ENCODE measurements at places on chromosomes 12 and 14.

DNA sequence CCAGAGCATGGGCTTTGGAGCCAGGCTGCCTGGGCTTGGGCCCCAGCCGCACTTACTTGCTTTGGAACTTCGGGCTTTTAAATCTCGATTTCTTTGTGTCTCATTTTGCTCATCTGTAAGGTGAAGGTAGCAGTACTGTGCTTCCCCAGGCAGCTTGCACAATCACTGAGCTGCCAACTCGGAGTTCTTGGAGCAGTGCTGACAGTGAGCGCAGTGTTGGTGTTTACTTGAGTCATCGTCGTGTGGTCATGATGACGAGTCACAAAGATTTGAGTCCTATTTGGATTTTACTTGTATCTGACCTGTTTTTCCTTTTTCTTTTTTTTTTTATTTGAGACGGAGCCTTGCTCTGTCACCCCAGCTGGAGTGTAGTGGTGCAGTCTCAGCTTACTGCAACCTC, 31.3 kb upstream of the ATF1 start:
- peak; percentile 30 for DNase-seq

- no peak for DNase-seq
These were observed 743.4 kb downstream of the RPS29 start for GRCh38 chr14:48842785-48843184.

GRCh38 chr14:22822016-22822570, 6.9 kb upstream of the SLC7A7 start:
- no peak for DNase-seq

DNA sequence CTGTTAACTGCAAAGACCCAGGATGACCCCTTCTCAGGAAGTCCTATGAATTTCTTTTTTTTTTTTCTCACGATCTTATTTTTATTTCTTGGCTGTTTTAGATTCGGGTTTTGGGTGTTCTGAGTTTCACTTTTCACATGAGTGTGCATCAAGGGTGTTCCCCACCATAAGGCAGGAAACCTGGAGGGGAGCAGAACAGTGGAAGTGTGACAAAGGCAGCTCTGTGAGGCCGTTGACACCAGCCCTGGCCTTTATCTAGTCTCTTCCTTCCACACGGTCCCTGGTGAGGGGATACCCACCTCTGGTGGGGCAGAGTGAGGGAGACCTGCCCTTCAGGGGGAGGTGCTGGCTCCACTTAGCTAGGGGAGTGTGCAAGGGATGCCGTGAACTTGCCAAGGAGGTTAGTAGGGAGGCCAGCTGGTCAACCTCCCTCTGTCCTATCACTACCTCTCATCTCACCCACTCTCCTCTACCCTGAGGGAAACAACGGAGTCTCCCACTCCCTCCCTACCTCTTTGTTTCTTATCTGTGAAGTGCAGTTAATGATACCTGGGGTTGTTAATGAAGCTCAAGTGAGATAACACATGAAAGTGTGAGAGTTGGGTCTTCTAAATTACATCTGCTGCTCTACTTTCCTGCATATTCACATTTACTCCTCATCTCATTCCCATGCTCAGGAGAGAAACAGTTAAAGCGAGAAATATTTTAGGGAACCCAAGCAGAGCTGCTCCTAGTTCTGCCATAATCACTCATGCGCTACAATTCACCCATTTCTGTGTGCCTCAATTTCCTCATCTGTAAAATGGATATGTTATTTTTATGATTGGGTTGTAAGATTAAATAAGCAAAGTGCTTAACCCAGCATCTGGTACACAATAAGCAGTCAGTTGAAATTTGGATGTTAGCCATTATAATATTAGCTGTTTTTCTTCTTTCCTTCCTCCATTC, 4.4 kb upstream of the GALNT6 start:
- DNase-seq, result no peak

DNA sequence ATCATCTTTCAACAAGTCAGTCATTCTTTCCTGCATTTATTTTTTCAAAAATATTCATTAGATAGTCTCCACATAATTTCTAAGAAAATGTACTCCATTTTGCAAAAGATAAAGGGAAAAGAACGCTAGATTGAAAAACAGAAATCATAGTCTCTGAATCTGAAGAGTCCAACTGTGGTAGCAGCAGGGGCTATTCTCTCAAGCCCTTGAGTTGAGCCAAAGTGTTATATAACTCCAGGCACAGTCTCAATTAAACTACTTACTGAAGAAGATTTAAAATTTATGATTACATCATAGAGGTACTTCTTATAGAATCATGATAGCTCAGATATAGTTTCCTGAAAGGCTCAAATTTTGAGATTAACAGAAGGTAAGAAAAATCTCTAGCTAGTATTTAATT, 5.8 kb downstream of the LDHB start:
- no peak for DNase-seq
